D721Med (cell line): ENCODE measurements at places on chromosomes 6 and 20.

DNA sequence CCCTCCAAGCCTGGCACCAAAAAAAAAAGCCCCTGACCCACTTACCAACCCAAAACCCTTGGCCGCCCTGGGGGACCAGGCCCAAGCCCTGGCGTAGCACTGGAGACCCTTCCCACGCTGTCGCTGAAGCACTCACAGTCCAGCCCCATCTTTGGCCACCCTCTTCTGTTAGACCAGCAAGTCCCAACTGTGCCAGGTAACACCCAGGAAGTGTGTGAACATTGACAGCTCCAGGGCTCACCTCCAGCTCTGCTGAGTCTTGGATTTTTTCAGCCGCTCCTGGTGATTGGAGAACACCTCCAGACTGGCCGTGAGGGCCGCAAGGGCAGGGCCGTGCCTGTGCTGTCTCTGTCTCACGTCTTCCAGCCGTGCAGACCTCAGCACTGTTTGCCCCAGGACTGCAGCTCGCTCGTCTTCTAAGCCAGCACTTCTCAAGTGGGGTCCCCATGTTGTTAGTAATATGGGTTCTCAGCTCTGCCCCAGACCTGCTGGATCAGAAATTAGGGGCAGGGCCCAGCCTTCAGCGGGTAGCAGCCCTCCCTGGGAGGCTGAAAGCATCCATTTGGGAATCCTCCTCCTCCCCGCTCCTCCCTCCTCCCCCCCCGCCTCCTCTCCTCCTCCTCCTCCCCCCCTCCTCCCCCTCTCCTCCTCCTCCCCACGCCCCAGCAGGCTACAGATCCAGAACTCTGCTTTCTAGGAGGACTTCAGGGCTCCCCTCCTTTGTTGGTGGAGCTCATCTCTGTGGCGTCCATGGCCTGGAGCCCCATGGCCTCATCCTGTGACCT lies 18.1 kb downstream of the NPEPL1 start:
- no peak for DNase-seq

DNA sequence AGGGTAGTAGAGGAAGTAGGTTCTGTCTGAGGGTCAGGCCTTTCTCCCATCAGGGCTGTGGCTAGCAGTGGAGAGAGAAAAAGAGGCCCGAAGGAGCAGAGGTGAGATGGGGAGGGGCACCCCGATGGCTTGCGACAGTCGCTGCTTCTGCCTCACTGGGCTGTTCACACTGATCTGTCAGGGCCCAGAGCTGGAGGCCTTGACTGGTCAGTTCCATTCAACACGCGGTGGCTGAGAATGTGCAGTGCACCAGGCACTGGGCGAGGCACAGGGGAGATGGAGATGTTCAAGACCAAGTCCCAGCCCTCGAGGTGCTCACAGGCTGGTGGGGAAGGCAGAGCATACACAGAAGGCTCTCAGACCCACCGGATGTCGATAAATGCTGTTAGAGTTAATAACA lies 21.4 kb downstream of the SLC12A5 start:
- no peak for DNase-seq

- DNase-seq = no peak
These were observed 46.6 kb downstream of the UBR2 start for GRCh38 chr6:42610416-42610815.

GRCh38 chr6:71298459-71298858 lies 9.8 kb downstream of the OGFRL1 start:
- DNase-seq = no peak

DNA sequence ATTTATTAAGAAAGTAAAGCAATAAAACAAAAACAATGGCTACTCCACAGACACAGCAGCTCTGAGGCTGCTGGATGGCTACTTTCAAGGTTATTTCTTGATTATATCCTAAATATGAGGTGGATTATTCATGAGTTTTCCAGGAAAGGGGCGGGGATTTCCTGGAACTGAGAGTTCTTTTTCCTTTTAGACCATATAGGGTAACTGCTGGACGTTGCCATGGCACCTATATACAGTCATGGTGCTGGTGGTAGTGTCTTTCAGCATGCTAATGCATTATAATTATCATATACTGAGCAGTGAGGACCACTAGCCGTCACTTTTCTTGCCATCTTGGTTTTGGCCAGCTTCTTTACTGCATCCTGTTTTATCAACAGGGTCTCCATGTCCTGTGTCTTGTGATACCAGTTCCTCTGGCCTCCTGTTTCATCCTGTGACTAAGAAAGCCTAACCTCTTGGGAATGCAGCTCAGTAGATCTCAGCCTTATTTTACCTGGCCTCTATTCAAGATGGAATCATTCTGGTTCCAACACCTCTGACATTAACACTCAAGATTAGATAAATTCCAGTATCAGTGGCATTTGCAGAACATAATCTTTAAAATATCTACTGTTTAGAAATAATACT lies 32.3 kb upstream of the TRDN start:
- DNase-seq = no peak
